ENCODE measurements at places on chromosomes 12 and 14.

- no peak for DNase-seq
Measured at GRCh38 chr12:39332661-39333175, 110.2 kb downstream of the KIF21A start.

DNA sequence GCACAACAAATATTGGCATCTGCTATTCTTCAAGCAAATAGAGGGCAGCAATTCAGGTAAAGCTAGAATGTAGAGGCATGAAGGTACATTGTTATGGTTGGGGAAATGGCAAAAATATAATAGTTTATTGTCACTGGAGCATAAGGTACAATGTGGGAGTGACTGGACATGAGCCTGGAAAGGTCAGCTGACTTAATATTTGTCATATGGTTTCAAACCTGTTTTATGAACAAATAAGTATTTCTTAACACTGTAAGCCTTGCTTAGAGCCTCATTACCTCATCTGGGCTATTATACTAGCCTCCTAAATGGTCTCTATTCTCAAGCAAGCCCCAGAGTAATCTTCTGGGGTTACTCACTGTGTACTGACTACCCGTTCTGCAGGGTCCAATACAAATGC lies 33.7 kb downstream of the FAM177A1 start:
- DNase-seq, result no peak

- no peak for DNase-seq
Measured at GRCh38 chr14:101033006-101033405, 129.5 kb upstream of the RTL1 start.

- no peak for DNase-seq
Measured at GRCh38 chr12:13603953-13604352, 377.4 kb downstream of the GRIN2B start.

- DNase-seq, result peak; percentile 94
Measured at GRCh38 chr14:101760138-101761011, 1.1 kb upstream of the PPP2R5C start.

- no peak for DNase-seq
Measured at GRCh38 chr12:49645146-49646039, 22.0 kb downstream of the PRPF40B start.

DNA sequence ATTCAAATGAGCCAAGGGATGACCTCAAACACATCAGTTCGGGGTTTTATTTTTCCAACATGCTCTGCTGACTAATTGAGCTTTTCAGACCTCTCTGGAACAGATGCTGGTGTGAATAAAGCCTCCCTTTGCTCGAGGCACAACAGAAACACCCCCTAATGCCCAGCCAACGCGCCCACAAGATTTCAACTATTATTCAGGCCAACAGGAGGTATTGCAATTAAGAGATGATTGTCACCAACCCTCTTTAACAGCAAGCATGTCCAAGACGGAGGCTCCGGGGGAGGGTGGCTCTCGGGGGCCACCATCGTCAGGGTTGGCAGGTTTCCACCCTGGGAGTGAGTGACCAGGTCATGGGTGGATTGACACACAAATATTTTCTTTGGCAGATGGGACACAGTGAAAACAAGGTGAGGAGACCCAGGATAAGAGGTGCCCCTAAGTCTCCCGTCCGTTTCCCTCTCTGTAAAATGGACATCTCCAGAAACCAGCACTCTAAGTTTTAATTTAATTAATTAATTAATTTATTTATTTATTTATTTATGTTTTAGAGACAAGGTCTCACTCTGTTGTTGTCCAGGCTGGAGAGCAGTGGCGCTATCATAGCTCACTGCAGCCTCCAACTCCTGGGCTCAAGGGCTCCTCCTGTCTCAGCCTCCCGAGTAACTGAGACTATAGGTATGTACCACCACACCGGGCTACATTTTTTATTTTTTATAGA lies 56.1 kb downstream of the MAP1LC3B2 start:
- peak; percentile 27 for DNase-seq

DNA sequence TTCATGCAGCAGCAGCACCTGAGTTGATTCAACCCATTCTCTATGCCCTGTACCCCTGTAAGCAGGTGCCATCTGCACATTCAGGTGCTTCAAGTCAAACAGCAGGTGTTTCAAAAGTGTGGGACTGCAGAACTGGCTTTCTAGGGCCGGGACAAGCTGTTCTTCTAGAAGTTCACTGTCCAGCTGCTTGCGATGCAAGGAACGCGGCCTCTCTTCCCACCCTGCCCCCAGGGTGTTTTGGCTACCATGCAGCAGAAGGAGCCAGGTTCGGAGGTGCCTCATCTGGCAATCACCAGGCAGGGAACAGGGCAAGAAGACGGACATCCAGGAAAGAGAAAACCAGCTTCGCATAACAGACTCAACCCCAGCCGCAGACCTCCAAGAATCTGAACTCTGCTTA lies 35.2 kb downstream of the TMEM132D start:
- no peak for DNase-seq

DNA sequence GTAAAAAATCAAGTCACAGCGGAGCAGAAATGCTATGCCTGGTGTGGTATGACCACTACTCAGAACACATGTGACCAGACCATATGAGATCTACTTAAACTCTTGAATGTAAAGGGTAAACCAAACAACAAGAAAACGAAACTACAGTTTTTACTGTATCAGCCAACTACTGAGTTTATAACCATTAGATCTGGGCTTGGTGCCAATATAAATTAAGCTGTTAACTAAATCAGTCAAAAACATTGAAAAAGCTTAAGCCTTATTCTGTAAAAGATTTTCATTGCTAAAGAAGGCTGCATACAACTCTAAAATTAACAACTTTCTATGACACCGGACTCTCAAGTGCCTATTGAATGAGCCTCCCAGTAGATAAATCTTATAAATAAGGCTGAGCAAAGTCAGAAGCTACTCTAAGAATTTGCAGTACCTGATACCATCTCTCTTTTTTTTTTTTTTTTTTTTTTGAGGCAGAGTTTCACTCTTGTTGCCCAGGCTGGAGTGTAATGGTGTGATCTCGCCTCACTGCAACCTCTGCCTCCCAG lies 35.4 kb downstream of the SPTLC2 start:
- peak; percentile 50 for DNase-seq

GRCh38 chr12:91937706-91938105 lies 207.9 kb downstream of the BTG1 start:
- DNase-seq, result no peak

DNA sequence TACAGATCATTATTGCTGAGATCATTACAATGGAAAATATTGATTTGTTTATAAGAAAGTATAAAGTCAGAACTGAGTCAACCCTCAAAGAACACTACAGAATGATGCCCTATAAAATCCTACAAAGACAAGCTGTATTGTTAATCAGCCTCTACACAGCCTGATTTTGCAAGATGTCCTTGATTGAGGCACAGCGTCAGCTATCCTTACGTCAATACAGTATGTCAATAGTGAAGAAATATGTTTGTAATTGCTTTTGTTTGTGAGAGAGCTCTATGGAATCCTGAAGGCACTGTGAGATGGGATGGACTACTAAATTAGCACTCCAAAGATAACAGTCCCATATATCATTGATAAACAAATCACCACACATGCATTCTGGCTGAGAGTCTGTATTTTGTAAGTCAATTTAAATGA lies 70.7 kb downstream of the RASSF9 start:
- no peak for DNase-seq

GRCh38 chr14:88831284-88831683 lies 6.8 kb downstream of the TTC8 start:
- peak; percentile 46 for DNase-seq

- DNase-seq, result peak; percentile 63
Measured at GRCh38 chr12:8065991-8066594, at the start of gene C3AR1. TSS of gene C3AR1 (minus strand) at chr12:8066359. CDS start at chr12:8060185, 6,174 bp downstream.

DNA sequence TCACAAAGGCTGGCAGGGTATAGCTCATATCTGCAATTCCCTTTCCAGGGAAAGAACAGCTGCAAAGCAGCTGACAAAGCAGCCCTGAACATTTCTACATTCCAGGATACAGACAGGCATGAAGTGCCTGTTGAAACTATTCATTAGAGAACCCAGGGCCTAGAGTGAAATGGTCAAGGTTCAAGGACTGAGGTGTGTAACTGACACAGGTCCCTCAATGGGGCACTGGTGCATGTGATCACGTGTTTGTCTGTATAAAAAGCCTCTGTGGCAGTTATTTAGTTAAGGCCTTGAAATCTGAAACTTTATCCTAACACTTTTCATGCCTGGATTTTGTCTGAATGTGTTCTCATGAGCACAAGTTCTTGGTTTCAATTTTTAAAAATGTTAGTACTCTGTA lies 47.1 kb downstream of the GIT2 start:
- peak; percentile 97 for DNase-seq

GRCh38 chr14:67002994-67003753 lies 186.1 kb upstream of the GARIN2 start:
- DNase-seq, result no peak

GRCh38 chr12:28998662-28999120 lies 150.4 kb upstream of the FAR2 start:
- DNase-seq, result peak; percentile 0

DNA sequence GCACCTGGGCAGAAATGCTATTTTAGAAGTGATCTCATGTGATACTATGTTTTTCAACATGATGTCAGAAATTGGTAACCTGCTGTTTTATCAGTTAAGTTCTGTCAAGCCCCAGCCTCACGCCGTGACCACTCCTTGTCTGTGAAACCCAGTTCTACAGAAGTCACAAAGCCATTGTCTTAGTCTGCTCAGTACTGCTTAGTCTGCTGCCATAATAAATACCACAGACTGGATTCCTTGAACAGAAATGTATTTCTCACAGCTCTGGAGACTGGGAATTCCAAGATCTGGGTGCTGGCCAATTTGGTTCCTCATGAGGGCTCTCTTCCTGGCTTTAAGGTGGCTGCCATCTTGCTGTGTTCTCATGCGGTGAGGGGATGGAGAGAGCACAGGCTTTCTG lies 176.9 kb downstream of the PRKCH start:
- no peak for DNase-seq

Measured in LHCN-M2 (cell line).